HFF-Myc (cell line): ENCODE measurements at places on chromosomes 1 and 21.

GRCh38 chr1:10639775-10640578 is 156.5 kb downstream of the CASZ1 start:
- DNase-seq = no peak

DNA sequence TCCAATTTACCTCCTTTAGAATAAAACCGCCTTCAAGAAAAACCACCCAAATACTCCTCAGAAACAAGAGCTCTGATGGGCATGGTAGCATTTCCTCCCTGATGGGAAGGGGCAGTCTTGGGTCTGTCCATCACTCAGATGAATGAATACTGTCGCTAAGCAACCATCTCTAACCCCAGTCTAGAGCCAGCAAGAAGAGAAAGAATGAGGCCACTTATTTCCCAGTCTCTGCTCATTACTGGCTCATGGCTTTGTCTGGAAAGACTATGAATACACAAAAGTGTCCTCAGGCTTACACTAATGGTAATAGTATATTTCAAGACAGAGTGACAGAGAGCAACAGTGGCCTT is 51.0 kb upstream of the F3 start:
- DNase-seq = no peak

GRCh38 chr1:229714964-229715603 is 89.0 kb downstream of the URB2 start:
- no peak for DNase-seq

- DNase-seq = no peak
These were observed 109.6 kb downstream of the PRDM2 start for GRCh38 chr1:13809461-13810159.

DNA sequence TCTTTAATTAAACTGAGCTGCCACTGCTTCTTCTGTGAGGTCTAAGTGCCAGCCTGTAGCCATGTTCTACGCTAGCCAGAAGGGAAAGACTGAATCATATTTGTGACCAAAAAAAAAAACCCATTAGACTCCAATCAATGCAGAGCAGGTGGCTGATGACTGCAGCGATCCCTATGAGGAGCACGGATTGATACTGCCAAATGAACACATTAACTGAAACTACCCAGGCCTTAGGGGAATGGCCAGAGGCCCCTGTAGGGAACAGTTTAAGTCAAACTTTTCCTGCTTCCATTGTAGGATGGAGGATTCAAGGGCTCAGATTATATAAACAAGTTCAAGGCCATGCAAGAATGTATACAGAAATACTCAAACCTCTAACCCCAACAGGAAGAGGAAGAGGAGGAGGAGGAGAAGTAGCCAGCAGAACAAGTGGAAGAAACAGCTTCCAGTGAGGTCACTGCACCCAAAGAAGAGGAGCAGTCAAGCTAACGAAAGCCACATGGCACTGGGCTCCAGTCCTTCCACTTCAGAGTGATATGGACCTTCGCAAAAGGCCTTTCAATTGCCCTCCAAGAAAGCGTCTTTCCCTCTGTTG is 328.3 kb downstream of the SMYD3 start:
- no peak for DNase-seq

GRCh38 chr1:223337174-223337869 is 26.7 kb downstream of the SUSD4 start:
- no peak for DNase-seq

GRCh38 chr1:1060281-1061000 is 13.7 kb downstream of the RNF223 start:
- DNase-seq = no peak

- no peak for DNase-seq
These were observed 5.4 kb downstream of the ZSWIM5 start for GRCh38 chr1:45200906-45201500.
